ENCODE measurements at places on chromosomes 3 and 15.

DNA sequence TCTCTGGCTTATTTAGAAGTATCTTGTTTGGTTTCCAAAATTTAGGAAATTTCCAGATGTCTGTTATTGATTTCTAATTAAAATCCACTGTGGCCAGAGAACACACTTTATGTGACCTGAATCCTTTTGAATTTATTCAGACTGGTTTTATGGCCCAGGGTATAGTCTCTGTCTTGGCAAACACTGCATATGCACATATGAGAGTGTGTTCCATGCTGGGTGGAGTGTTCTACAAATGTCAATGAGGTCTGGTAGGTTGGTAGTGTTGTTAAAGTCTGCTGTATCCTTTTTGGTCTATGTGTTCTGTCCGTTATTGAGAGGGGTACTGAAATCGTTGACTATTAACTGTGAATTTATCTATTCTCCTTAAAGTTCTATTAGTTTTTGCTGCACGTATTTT is 30.2 kb downstream of the PGPEP1L start:
- DNase-seq: no peak

- peak; percentile 74 for DNase-seq
Measured at GRCh38 chr3:15055019-15055557, 10.0 kb downstream of the MRPS25 start.

GRCh38 chr3:53765753-53766152 is 80.5 kb downstream of the CHDH start:
- DNase-seq: no peak

DNA sequence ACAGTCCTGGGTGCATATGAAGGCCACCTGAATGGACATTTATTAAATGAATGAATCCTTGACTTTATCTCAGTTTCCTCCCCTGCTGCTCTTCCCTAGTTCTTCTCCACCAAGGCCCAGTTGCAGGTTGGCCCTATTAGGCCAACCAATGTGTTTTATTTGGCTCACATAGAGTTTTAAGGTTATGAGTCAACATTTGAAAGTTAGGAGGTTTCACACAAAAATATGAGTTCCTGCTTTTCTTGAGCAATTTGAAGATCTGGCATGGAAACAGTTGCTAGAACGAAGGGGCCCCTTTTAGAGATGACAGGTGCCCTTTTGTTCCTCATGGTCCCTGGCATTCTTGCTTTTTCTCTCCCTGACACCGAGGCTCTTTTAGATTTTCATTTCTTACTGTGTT is 83.0 kb upstream of the PDZRN3 start:
- DNase-seq: no peak

DNA sequence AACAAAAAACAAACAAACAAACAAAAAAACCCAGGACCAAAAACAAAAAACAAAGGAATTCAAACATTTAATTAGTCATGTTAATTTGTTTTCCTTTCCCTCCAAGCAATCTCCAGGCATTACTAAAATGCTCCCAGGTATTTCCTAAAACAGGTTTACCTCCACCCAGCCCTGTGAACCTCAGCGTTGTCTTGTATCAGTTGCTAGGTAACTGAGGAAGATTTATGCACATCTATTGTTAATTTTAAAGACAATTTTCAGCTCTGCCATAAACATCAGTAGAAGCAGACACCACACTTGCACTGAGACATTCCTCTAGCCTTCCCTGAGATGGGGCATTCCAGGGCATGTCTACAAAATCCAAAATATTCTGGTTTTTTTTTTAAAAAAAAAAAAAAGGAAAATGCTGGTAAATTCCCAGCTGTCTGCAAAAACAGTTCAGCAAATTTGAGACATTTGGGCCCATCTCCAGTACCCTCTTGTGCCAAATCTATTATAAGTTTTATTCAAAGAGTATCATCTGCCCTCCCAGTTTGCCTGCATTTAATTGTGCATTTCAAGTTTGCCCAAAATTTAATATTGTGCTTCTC is 227.6 kb downstream of the ADAMTS9 start:
- no peak for DNase-seq

GRCh38 chr15:40512440-40512839 is 41.7 kb downstream of the CHST14 start:
- DNase-seq: no peak
